ENCODE measurements at places on chromosomes 7 and 10. TPM values are rescaled to one million over a fixed set of nuclear protein-coding genes. Genes with fewer than 3 reads are reported as not detected.

Gene LRGUK
- 0.18 TPM for total RNA-seq

Gene TUBAL3
- not detected for total RNA-seq

GRCh38 chr7:146892151-146892550 is 775.5 kb downstream of the CNTNAP2 start:
- H3K36me3 ChIP-seq: no peaks in the 10 kb centered on the region
- H3K27me3 ChIP-seq: no peaks in the 10 kb centered on the region
- no peaks in the 10 kb centered on the region for H3K4me1 ChIP-seq
- no peak for DNase-seq
- no peak overlapping the region for H3K27ac ChIP-seq

- peaks cover 20% of the 10 kb centered on the region for H3K4me1 ChIP-seq
- H3K27me3 ChIP-seq: peaks cover 44% of the 10 kb centered on the region
- H3K36me3 ChIP-seq: no peaks in the 10 kb centered on the region
Measured at GRCh38 chr7:50834031-50834535, 51.4 kb upstream of the GRB10 start.

- H3K36me3 ChIP-seq: peaks cover 70% of the 10 kb centered on the region
- peak overlapping the region; percentile 76 for H3K27ac ChIP-seq
- no peaks in the 10 kb centered on the region for H3K27me3 ChIP-seq
- DNase-seq: no peak
- peaks cover 54% of the 10 kb centered on the region for H3K4me1 ChIP-seq
Measured at GRCh38 chr7:76347710-76348109, 11.1 kb downstream of the YWHAG start.

- DNase-seq: no peak
- no peaks in the 10 kb centered on the region for H3K27me3 ChIP-seq
Measured at GRCh38 chr10:104077247-104077646, 8.4 kb downstream of the COL17A1 start.

GRCh38 chr10:88530629-88531391 is 52.3 kb downstream of the RNLS start:
- no peak for DNase-seq
- peaks cover 13% of the 10 kb centered on the region for H3K27me3 ChIP-seq

DNA sequence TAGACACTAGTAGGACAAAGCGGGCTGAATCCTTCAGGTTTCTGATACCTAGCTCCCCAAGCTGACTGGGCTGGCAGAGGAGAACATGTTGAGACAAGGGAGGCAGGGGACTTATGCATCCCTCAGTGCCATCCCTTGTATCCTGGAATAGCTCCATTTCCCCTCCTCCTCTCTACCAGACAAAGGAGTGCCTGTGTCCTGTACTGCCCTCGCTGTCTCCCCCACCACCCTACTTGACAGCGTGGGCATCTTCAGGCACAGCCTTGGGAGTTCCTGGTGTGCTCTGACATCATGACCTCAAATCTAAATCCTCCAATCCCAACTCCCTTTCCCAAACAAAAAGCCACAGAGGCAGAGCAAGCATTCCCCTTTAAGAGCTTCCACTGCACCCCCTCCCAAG is 9.0 kb downstream of the SFXN3 start:
- H3K27me3 ChIP-seq: peaks cover 12% of the 10 kb centered on the region
- no peak for DNase-seq
- no peak overlapping the region for H3K27ac ChIP-seq
- no peak overlapping the region for H3K4me3 ChIP-seq

- H3K27me3 ChIP-seq: no peaks in the 10 kb centered on the region
- H3K36me3 ChIP-seq: no peaks in the 10 kb centered on the region
- no peak for DNase-seq
- no peaks in the 10 kb centered on the region for H3K4me1 ChIP-seq
- H3K4me3 ChIP-seq: no peak overlapping the region
Measured at GRCh38 chr7:131538071-131538812, 18.2 kb downstream of the PODXL start.

DNA sequence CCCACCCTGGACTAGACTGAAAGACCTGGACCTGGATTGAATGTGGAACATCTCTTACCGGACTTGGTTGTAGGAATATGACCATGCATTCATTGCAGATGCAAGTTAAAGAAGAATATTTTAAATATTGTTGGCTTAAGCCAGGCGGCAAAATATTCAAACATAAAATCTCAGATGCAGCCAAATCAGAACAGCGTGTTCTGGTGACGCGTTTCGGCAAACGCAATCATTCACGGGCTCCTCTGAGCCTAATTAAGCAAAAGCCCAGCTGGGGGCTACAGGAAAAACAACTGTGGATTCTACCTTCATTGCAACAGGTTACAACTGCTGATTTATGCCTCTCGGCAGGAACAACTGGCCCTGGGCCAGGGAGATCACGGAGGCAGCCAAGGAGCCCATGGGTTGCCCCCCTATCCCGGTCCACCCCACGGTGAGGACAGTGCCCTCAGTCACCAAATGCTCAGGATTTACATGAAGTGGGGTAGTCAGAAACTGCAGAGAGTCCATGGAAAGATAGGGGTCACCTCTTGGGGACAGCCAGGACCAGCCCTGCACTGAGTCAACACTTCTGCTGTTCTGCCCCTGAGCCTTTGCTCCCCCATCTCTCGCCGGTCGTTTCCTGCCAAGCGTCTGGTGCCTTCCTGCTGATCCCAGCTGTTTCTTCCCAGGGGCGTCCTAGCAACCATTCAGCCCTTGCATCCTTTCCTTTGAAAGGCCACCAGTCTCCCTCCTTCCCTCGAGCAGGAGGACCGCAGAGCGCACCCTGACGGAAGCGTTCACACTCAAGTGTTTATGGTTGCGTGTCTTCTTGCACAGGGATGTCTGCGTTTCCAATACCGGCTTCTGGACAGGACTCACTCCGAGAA is 64.4 kb upstream of the SFMBT2 start:
- H3K36me3 ChIP-seq: peaks cover 15% of the 10 kb centered on the region
- peak overlapping the region; percentile 8 for H3K27ac ChIP-seq
- H3K4me1 ChIP-seq: peaks cover 58% of the 10 kb centered on the region
- H3K4me3 ChIP-seq: no peak overlapping the region
- DNase-seq: no peak

DNA sequence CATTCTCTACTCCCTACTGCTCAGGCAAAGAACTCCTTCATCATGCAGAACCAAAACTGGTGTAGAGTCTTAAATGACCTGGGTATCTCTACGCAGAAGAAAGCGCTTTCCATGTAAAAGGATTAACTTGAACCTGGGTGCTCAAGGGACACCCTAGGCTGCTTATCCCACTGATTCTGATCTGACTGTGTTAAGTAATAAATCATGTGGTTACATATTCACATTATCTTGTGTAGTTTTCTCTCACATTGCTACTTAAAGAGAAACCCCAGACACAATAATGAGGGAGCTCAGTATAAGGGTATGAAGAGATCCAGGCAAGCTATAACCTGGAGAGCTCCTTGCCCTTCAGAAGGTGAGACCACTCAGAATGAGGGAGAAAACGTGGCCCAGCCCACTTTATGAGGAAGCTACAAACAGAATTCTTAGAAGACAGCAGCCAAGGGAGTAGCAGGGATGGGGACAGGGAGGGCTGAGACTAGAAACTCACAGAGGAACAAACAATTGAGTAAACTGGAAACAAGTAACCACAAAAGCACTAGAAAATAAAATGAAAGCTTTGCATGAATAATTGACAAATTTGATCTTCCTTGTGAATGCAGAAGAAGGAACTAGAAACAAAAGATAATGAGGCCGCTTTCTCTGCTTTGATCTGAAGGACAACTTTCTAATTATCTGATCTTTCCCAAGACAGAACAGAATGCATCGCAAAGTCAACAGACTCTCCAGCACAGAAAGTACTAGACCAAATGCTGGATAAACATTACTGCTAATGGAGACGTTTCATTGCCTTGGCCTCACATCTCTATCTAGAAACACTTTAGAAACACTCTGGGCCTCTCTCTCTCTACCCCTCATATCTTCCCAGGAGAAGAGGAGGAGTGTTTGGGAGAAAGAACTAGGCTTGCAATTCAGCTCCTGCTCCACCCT is 76.1 kb downstream of the LRRC17 start:
- no peak for DNase-seq
- no peaks in the 10 kb centered on the region for H3K27me3 ChIP-seq
- H3K4me1 ChIP-seq: no peaks in the 10 kb centered on the region
- H3K4me3 ChIP-seq: no peak overlapping the region

GRCh38 chr7:91759205-91759863 is 121.2 kb downstream of the MTERF1 start:
- no peak overlapping the region for H3K27ac ChIP-seq
- no peak overlapping the region for H3K4me3 ChIP-seq
- no peaks in the 10 kb centered on the region for H3K27me3 ChIP-seq
- H3K36me3 ChIP-seq: no peaks in the 10 kb centered on the region
- H3K4me1 ChIP-seq: no peaks in the 10 kb centered on the region
- no peak for DNase-seq

All from activated CD8-positive, alpha-beta T cell treated with anti-CD3 and anti-CD28 coated beads, Interleukin-2, amount 10 ng/mL, durations not matched to agents 7 days and 5 days (primary cell).